Stimulated activated naive CD4-positive, alpha-beta T cell (primary cell): ENCODE measurements at places on chromosomes 12 and 14.

DNA sequence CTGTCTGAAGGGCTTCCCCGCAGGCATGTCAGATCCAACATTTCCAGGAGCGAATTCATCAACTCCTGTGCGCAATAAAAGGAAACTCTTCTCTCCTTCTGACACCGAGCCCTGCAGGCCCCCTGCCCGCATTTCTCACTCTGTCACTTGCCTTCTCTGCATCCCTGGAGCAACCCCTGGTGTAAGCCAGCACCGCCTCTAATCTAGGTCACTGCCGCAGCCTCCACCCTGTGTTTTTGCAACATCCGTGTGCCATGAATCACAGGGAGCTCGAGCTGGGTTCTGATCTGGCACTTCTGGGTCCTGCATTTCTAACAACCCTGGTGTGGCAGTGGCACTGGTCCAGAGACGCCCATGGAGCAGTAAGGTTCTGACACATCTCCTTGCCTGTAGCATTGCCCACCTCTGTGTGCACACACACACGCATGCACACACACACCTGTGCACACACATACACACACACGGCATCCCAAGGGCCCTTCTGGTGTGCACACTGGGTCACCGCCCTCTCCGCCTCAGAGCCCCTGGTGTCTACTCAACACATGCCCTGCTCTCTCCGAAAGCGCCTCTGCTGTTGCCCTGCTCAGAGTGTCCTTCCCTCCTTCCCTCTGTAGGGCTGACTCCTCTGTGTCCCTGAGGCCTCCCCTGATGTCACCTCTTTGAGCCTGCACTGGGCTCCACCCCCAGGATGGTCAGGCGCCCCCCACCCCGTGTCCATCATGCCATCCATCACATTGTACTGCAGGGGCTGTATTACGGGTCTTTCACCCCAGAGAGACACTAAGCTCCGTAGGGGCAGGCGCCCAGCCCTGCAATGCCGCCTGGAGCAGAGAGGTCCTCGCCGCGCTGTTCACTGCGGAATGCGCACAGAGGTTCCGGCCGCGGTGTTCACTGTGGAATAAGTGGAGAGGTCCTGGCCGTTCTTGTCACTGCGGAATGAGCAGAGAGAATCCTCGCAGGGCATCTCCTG, 111.4 kb upstream of the SFSWAP start:
- DNase-seq: no peak

- DNase-seq: no peak
Measured at GRCh38 chr14:43591776-43592175, 915.3 kb downstream of the FSCB start.

GRCh38 chr14:92502541-92503286, 10.9 kb upstream of the RIN3 start:
- DNase-seq: no peak

- no peak for DNase-seq
Measured at GRCh38 chr12:2284857-2285256, 232.1 kb downstream of the CACNA1C start.

DNA sequence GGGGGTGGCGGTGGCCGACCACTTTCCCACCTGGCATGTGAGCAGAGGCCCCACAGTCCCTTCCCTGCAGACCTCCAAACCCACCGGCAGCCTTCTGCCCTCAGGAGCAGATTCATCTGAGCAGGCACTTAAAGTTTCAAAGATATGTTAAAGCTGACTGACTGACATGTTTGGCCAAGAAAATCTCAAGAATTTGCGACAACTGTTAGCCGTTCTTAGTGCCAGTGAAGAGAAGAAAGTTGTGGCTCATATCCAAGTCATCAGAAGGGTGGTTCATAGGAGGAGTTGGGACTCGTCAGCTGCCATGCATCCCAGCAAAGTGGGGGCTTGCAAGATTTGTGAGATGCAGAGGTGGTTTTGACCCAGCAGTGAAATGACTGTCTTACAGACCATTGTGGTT, 27.2 kb downstream of the ELK3 start:
- no peak for DNase-seq
